ENCODE measurements at places on chromosomes 1 and 21.

DNA sequence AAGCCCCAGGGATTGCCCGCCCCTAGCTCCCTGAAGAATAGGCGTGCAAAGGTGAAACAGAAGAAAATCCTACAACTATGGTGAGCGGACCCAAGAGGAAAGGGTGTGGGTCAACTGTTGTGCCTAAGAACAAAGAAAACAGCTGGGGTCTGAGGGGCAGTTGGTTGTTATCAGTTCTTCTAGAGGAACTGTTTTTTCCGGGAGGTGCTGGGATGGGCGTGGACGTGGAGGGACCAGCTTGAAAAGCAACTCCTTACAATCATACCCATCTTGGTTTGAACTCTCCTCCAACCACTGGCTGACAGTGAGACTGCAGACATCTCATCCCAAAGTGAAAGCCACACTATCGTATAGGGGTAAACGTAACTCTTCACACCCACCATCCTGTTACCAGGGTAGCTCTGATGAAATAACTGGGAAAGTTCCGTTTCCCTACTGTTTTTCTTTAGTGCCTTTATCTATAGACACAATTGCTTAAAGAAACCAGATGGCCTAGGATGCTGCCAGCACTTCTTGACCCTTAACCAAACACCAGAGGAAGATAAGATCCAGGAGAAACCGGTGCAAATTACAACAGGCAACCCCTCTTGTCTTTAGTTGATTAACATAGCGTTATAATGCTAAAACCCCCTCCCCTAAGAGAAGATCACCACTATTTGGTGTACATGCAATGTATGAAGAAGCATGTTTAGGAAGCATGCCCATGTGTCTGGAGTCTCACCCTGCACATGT, 25.6 kb upstream of the FAM89A start:
- DNase-seq = no peak

DNA sequence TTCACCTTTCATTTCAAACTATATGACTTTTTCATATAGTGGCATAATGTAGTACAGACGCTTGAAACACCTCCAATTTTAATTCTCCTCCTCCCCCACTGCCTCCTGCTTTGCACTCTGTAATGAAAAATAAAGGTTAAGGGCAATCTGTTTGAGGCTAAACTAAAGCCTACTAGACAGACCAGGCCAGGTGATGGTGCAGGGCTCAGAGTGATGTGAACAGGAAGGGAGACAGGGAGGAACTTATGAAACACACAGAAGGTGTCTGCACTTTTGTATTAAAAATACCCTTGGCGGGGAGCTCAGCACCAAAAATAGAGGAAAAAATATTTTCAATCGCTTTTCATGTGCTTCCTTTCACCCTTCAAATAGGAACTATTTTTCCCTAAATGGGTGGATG, 415.4 kb downstream of the LMO4 start:
- DNase-seq = no peak

DNA sequence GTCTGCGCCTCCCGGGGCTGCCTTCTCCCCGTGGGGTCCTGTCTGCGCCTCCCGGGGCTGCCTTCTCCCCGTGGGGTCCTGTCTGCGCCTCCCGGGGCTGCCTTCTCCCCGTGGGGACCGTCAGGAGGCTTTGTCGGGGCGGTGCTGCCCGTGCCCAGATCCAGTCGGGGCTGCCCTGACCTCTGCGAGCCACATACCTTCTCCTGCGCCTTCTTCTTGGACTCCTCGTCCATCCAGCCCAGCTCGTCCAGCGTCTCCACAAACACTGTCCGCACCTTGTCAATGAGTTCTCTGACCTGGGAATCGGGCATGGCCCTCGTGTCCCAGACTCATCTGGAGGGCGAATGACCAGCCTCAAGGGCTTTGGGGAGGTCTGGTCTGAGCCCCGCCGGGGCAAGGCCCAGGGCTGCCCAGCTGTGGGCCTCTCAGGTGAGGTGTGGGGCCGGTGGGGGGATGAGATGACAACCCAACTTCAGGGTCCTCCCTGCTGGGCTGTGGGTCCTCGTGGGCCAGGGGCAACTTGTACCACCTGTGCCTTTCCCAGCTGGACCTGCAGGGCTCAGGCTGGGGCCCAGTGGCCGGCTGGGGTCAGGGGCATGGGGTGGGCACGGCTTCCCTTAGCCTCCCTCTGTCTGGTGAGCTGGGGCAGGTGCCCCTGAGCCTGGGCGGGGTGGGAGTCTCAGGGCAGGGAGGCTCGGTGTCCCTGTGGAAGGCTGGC, 9.4 kb downstream of the PRXL2B start:
- no peak for DNase-seq

DNA sequence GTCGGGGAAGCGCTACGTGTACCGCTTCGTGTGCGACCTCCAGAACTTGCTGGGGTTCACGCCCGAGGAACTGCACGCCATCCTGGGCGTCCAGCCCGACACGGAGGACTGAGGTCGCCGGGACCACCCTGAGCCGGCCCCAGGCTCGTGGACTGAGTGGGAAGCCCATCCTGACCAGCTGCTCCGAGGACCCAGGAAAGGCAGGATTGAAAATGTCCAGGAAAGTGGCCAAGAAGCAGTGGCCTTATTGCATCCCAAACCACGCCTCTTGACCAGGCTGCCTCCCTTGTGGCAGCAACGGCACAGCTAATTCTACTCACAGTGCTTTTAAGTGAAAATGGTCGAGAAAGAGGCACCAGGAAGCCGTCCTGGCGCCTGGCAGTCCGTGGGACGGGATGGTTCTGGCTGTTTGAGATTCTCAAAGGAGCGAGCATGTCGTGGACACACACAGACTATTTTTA, 17.1 kb downstream of the ETS2 start:
- no peak for DNase-seq

GRCh38 chr1:10338047-10338446, 60.8 kb upstream of the PGD start:
- DNase-seq = peak; percentile 49

DNA sequence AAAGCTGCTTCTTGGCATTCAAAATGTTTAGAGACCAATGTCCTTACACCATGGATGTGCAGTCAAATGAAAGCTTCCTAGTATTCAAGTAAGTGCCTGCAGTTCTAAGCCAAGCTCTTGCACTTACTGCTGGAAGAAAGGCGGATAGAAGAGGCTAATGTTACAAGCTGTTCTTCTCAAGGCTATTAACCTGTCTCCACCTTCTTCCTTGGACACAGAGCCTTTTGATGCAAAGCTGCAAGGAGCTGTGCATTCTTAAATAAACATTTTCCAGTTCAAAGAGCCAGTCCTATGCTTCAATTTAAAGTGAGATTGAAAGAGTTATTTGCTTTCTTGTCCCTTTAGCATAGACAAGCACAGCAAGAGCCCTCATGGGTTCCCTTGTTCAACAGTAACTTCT, 167.9 kb upstream of the RUNX1 start:
- DNase-seq = no peak

DNA sequence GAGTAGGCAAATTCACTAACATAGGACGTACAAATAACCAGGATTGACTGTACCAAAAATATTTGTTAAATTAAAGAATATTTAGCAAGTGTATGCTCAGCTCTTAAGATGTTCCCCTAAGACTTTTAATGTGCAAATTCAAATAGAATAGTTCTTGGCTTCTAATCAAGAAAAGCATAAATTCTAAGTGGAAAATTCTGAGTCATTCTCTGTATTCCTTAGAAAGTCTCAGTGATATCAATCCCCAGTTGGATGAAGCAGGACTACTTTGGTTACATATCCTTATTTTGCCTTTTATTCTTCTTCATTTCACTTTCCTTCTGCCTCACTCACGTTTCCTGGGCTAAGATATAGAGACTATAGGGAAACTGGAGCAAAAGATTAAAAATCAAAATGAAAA, 130.2 kb downstream of the IFI44 start:
- no peak for DNase-seq

GRCh38 chr1:109298666-109299557, 7.9 kb downstream of the MYBPHL start:
- peak; percentile 73 for DNase-seq
